Left renal pelvis (tissue), 4 donors: ENCODE measurements at places on chromosomes 11 and 22.

DNA sequence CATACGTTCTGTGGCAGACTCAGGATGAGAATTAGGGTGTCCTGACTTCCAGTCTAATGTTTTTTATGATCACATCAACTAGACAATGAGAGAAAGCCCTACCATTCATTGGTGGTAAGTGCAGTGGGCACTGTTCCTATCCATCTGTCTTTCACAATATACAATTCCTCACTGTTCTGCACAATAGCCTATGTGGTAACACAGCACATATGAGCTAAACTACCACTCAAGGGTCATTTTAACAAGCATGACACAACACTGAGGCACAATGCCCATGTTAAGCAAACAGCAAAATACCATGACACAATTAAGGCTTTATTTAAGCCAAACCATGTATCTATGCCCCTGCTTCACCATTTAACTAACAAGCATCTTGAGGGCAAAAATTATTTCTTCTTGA, 52.3 kb downstream of the SIK3 start:
- no peak for DNase-seq

DNA sequence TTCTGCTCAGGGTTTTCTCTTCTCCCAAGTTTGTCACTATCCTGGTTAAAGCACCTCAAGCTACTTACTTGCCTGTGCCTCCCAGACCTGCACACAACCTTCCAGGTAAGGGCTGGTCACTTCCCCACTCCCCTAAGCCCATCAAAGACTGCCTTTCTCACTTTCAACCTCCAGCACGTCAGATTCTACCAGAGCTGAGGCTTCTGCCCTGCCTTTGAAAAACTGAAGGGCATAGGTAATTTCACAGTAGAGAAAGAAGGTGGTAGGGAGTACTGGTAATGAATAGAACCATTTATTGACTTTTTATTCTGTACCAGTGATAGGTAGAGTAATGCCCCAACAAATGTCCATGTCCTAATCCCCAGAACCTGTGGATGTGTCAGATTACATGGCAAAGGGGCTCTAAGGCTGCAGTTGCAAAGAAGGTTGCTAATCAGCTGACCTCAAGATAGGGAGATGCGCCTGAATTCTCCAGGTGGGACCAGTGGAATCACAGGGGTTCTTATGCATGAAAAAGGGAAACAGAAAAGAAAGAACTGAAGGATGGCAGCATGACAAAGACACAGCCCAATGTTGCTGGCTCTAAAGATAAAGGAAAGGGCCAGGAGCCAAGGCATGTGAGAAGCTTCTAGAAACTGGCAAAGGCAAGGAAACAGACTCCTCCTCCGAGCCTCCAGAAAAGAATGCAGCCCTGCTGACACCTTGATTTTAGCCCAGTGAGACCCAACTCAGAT, 89.0 kb downstream of the SLC1A2 start:
- DNase-seq = no peak

DNA sequence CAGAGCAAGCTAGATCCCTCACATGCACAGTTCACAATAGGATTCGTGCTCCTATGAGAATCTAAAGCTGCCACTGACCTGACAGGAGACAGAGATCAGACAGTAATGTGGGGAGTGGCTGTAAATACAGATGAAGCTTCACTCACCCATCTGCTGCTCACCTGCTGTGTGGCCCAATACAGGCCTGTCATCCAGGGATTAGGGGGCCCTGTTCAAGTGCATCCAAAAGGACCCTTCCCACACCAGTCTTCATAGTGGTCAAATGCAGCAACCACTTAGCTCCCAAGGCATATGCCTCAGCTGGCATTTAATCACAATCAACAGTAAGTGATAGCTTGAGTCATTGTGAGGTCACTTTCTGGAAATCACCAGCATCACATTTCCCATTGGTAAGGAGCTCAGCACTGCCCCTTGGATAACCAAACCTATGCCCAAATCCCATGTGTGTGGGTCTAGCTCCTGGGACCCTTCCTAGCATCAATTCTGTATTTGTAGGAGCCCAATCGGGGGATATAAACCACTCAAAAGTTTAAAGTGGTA, 65.6 kb downstream of the OR4C45 start:
- no peak for DNase-seq

DNA sequence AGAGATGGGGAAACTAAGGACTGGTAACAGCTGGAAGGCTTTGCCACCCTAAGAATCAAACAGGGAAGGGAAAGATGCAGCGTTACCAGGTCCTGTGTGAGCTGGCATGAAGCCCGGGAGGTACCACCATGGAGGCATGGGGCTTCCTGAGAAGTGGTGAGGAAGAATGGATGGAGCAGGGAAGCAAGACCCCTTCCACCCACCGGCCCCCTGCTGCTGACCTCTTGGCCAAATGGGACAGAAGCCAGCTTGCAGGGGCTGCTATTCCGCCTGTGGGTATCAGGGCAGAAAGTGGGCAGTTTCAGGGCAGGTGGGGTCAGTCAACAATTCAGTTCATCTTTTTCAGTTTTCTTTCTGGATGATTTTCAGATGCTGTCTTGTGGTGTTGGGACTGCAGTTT, 1099.9 kb downstream of the TBC1D22A start:
- no peak for DNase-seq
